ENCODE measurements at places on chromosomes 4 and X.

- DNase-seq: no peak
These were observed 34.1 kb downstream of the EXOC1 start for GRCh38 chr4:55887594-55887993.

GRCh38 chr4:8276358-8277240 lies 7.0 kb downstream of the HTRA3 start:
- no peak for DNase-seq

DNA sequence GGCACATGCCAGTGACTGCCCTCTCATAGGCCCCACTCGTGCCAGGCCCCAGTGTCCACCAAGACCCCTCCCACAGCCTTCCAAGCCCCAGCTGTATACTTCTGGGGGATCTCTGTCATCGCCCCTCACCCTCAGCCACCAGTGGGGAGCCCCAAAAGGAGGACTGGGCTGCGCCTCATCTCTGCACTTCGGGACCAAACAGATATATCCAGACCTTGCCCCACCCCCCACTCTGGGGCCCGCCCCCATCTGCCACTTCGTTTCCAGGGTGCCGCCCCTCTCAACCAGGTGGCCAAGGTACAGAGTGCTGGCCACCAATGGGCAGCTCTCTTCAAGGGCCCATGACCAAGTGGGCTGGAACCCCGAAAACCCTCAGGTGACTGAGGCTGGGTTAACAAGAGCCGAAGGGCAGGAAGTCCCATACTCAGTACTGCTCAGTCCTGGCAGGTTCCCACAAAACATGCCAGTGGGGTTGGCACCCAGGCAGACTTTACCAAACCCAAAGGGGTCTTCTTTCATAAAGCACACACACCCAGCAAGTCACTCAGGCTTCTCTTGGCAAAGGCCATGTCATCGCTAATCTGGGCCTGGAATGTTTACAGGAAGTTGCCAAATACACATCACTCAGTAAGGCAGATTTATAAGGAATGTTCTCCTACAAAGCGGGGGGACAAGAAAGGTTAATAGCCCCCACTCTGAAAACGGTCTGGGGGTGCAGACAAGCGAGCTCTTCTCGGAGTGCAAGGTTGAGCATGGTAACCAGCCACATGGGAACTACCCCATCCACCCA lies 4.4 kb downstream of the ZFYVE28 start:
- peak; percentile 58 for DNase-seq

- no peak for DNase-seq
These were observed 484.2 kb upstream of the HS3ST1 start for GRCh38 chr4:11912886-11913285.

- peak; percentile 72 for DNase-seq
These were observed 53.8 kb downstream of the ZFYVE28 start for GRCh38 chr4:2364654-2365053.

DNA sequence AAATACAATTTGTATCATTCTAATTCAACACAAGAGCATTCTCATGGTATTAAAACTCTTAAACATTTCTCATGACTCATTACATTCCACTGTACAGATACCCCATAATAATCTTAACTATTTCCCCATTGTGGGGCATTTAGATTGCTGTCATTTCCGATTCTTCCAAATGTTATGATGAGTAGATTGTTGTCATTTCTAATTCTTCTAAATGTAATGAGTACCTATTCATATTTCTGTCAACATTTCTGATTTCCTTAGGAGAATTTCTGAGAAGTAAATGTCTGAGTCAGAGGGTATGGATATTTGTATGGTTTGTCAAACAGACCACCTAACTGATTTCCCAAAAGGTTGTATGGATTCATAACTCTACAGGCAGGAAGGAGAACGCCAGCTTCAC lies 8.3 kb downstream of the S100G start:
- no peak for DNase-seq

DNA sequence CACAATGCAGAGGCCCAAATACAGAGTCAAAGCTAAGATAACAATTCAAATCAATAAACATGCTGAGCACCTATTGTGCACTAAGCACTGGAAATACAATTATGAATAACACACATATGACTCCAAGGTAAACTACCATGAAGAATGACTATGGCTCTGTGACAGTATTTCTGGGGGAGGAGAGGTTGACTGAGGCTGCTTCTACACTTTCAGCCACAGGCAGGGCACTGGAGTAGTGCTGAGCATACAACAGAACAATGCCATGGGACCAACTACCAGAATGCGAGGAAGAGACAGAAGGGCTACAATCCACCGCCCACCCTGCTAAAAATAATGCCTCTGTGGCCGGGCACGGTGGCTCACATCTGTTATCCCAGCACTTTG lies 13.7 kb downstream of the TEC start:
- no peak for DNase-seq

DNA sequence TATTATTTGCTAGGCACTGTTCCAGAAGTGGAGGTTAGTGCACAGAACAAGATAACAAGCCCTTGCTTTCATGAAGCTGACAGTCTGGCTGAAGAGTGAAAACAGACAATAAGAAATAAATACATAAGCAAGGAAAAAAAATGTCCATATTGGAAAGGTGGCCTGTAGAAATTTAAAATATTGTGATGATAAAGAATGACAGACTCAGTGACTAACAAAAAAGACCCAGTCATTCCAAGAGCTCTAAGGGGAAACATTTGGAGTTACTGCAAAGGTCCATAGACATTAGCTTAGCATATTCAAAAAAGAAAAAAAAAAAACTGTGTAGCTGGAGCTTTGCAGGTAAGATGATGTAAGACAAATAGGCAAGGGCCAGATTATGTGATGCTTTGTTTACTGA lies 1.0 kb upstream of the ANTXR2 start:
- DNase-seq: no peak

DNA sequence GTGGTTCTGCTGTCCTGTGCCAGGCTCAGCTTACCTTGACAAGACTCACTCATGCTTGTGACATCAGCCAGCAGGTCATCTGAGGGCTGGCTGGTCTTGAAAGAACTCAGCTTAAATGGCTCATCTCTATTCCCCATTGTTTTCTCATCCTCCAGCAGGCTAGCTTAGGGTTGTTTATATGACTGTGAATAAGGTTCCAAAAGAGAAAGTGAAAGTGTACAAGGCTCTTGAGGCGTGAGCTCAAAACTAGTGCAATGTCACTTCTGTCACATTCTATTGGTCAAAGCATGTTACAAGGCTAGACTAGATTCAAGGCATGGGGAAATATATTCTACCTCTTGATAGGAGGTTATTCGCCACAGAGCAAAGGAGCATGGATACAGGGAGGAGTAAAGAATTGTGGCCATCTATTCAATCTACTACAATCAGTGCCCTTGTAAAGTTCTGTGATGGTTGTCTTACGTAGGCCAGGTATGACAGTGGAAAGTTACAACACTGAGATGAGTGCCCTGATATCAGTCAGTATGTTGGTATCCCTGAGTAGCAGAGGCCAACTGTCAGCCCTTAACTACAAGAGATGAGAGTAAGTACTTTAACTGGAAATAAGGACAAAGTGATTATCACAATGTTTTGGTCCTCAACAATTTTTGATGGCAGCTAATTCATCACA lies 19.8 kb upstream of the TMLHE start:
- DNase-seq: no peak

DNA sequence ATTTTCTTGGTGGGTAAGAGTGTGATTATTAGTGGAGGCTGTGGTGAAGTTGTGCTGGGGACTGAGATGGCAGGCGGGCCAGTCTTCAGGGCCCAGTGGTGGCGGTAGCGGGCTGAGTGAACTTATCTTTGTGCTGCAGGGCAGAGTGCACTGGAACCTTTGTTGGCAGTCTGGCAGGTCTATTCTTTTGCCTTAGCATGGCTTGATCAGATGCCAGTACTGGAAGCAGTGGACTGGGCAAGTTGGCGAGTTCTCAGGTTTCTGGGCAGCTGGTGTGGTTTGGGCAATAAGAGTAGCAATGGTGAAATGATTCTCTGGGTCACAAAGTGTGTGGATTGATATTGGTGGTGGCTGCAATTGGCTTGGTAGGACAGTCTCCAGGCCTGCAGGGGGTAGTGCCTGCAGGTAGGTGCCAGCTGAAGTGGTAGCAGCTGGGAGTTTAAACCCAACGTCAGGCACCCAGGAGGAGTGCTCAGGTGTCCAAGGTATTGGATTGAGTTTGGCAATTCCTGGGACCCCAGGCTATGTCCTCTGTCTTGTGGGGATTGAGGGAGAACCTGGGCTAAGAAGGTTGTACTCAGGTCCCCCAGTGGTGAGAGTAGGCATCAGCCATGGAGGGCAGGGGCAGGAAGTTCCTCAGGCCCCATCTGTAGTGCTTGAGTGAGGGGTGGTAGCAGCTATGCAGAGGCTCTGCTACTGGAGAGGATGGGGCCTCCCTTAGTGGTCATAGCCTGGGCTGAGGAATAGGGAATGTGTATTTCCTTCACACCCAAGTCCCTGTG lies 34.9 kb upstream of the SLC25A14 start:
- no peak for DNase-seq

- no peak for DNase-seq
These were observed 343.5 kb downstream of the IDS start for GRCh38 chrX:149161435-149162088.

DNA sequence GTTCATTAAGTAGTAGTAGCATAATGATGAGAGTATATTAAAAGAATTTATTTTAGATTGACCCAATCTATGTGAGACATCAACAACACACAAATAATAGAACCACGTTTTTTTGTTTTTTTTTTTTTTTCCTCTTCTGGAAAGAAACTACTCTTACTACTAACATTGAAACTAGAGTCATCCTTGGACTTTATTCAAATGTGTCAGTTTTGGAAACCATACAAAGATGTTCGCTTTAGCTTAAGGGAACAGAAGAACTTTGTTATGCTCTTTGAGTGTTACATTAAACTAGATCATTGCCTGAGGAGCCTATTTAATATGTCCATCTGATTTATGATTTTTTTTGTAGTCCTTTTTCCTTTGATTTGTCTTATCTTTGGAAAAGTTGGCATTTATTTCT lies 166.7 kb downstream of the RPA4 start:
- DNase-seq: no peak

DNA sequence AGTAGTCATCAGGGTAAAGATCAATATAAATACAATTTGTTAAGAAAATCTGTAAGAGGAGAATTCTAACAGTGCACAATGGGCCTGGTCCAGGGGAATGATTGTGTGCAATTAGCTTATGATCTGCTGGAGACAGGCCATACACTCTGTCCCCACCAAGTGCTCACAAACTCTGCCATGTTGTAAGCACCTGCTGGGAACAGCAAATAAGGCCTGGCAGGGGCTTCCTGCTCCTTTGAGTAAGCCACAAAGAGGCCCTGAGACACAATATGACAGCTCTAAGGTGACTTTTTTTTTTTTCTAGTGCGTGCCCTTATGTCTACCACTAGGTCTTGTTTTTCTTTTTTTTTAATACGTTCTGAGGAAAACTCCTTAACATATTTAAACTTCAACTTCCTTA lies 866.3 kb upstream of the PCDH7 start:
- DNase-seq: no peak

DNA sequence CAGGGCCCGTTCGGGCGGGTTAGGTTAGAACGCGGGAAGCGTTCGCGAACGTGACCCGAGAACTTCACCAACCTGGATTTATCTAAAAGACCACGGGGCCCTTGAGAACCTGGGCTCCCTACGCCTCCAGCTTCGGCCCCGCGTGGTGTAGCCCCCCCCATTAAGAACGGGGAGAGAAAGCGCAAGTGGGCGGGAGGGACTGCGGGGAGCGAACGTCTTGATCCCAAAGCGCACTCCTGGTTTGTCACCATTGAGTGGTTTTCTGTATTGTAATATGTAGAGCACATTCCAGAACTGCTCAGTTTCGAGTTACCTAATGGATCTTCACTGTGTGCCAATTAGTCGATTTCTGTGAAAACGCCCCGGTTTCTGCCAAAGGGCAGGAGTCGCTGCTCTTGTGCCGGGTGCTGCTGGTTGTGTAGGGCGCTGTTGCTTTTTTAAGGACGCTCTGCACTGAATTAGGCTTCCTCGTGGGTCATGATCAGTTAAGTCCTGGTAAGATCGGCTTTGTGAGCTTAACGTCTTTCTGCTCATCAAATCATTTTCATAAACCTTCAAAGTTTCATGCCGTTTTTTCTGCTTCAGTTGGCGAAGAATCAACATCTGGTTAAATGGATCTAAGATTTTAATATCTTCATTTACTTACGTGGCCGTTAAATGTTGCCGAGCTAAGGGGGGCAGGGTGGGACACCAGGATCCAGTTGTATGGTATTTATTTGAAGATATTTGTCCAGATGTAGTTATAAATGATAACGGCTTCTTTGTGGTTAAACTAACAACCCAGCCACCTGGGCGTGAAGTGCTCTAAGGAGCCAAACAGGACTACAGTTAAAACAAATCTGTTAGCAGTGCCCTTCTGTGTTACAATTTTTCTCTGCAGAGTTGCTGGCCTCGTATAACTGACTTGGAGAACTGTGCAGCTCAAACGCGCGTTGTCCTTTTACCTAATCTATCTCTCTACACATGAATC lies 809 bp downstream of the MND1 start:
- DNase-seq: peak; percentile 73

- no peak for DNase-seq
These were observed 138.2 kb upstream of the HUWE1 start for GRCh38 chrX:53824686-53825085.

DNA sequence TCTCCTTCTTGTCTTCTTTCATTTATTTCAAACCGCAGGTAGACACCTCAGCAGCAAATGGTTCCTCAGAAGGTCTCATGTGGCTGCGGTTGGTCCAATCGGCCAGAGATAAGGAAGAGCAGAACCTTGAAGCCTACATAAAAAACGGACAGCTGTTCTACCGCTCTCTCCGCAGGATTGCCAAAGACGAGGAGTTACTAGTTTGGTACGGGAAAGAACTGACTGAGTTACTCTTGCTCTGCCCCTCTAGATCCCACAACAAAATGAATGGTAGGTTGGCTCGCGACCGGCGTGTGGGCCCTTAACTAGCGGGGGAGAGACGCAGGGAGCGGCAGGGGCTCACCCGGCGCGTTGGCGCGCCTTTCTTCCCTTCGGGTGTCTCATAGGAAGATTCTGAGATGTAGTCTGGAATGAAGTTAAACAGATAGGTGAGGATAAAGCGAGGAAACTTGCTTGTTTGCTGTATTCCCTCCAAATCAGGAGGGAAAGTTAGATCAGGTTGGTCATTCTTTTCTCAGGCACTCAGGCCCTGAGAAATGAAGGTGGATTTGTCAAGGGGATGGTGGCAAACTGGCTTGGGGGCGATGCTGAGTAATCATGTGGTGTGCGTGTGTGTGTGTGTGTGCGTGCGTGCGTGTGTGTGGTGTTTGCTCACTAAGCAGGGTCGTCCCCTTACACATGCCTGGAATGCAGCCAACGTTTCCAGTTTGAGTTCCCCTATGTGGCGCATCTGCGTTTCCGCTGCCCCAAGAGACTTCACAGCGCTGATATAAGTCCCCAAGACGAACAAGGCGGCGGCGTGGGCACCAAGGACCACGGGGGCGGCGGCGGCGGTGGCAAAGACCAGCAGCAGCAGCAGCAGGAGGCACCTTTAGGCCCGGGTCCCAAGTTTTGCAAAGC lies 4.2 kb downstream of the PRDM8 start:
- DNase-seq: peak; percentile 64

DNA sequence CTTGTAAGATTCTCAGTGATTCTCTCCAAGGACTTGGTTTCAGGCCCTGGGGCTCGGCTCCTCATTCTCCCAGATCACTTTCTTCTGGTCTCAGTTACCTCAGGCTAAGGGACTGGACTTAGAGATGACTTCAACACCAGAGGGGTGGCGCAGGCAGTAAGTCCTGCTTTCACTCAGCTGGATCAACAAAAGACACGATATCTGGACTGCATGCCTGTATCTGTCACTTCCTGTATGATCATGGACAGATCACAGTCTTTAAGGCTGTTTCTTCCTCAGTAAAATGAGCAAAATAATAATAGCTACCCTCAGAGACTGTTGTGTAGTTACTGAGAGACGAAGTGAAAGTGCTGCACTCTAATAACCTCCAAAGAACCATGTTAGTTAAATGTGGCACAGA lies 19.5 kb upstream of the CXCR3 start:
- DNase-seq: no peak

- no peak for DNase-seq
These were observed 138.0 kb downstream of the POU4F2 start for GRCh38 chr4:146776691-146777090.
